ENCODE measurements at places on chromosomes 11 and 22.
A peak's percentile ranks its signal among the peaks of the same experiment; 100 is the strongest.

- no peak for DNase-seq
These were observed 6.5 kb downstream of the PANX2 start for GRCh38 chr22:50176850-50177536.

DNA sequence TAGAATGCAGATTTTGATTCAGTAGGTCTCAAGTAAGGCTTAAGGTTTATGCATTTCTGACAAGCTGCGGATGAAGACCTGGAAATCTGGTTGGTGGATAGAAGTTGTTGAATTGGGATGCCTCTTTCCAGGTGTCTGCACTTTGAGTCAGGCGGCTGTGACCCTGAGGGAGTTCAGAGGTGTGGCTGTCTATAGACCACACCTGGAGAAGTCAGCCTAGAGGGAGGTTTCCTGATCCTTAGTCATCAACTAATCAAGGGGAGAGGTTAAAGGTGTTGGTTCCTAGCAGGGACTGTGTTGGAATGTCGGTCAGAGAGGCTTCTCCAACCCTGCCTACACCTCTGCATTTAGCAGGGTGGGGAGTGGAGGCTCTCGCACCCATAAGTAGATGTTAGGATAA is 8.0 kb downstream of the GLB1L2 start:
- DNase-seq, result no peak

GRCh38 chr11:76888989-76889388 is 28.3 kb downstream of the ACER3 start:
- no peak for DNase-seq

DNA sequence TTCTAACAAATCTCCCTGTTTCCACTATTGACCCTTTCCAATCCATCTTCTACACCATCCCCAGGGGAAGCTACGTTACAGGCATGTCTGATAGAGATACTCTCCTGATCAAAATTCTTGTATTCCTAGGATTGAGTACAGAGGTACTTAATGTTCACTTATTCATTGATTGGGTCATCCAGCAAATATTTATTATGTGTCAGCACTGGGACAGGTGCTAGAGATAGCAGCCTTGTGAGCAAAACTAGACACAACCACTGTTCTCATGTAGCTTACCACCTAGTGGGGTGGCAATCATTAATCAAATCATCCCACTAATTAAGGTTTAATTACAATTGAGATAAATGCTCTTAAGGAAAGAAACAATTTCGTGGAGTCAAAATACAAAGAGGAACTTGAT is 9.4 kb upstream of the RTCB start:
- no peak for DNase-seq

GRCh38 chr11:4577761-4578160 is 3.8 kb upstream of the OR52I2 start:
- DNase-seq, result no peak

DNA sequence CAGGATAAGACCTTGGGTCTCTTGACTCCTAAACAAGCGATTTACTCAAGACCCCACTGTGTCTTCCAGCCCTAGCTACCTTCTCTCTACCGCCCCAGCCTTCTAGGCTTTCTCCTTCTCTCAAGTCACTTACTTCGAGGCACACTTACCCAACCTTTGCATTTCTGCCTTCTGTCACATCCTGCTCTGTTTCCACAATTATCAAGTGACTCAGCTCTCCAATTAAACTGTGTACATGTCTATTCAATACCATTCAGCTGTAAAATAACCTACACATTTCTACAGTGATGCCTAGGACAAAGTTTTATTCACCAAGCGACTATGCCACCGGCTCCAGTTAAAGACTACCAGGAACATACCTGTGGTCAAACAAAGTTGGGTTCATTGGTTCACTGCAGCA is 69.0 kb downstream of the LARGE1 start:
- DNase-seq, result no peak

DNA sequence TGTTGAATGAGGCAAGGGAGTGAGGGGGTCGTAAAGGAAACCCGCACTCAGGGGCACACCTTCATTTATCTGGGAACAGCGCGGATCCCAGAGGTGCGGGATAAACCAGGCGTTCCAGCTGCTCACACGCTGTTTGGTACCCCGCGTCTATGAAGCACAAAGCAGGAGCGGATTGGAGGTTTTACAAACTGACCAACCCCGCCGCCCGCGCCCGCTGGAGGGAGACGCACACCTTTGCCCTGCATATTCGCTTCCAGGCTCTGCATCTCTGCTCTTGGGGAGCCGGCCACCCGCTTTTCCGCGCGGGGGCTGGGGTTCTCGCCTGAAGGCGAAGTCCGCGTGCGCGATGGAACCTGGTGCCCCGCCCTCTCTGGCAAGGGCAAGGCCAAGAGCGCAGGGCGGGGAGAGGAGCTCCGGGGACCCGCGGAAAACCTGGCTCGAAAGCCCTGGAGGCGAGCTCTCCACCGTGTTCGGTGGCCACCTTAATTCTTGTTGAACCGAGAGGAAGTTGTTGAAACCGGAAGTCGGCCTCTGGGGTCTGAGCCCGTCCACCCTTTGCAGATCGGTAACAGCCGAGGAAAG is 6.8 kb upstream of the ALX4 start:
- DNase-seq, result no peak

GRCh38 chr22:47779474-47779873 is 1017.0 kb downstream of the TBC1D22A start:
- no peak for DNase-seq

- DNase-seq, result no peak
These were observed 15.0 kb downstream of the OR8A1 start for GRCh38 chr11:124584681-124585372.

GRCh38 chr11:118045191-118045590 is 31.7 kb upstream of the TMPRSS4 start:
- DNase-seq, result peak; percentile 21

DNA sequence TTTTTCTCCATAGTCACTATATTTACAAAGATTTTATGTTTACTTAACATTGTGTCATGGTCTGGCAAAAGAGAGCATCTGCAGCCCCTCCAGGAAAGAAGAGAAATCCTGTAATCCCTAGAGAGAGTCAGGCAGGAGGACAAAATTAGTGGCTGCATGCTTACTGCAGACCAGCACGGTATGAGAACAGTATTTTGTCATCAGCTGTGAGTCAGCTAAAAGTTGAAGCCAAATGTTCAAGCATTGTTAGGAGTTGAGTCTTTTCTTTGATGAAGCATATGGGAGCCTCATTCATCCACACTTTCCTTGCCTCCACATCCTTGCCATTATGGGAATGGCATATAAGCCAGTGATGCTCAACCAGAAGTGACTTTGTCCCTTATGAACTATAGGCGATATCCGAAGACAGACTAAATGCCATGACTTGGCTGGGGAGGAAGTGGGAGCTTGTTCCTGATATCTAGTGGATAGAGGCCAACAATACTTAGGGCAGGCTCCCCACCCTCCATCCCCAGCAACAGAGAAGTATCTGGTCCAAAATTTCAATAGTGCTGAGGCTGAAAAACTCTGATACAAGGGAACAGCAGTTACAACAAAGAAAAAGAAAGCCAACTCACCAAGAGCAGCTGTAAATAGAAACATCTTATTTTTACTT is 112.0 kb upstream of the OR5AK2 start:
- no peak for DNase-seq

DNA sequence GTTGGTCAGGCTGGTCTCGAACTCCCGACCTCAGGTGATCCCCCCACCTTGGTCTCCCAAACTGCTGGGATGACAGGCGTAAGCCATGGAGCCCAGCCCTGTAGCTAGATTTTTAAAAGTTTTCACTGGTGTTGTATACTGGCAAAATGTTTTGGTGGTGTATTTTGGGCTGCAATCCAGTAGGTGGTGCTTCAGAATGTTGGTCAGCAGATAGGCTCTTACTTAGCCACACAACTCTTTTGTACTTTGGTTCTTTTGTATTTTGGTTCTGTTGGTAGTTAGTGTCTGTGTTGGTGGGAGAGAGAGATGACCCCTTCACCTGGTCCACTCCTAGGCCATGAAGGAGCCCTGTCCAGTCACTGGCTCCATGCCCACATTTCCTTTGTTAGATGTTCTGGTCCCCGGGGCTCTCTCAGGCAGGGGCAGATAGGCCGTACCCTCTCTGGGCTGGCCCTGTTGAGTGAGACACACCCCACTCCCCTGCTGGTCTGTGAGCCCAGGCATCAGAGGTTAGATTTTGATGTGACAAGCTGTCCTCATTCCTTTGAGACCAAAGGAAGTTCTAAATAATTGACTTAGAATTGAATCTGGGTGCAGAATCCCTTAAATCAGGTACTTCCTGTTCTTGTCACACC is 123.8 kb downstream of the DDX10 start:
- no peak for DNase-seq

- DNase-seq, result no peak
These were observed 1.8 kb upstream of the SMIM35 start for GRCh38 chr11:118088531-118088930.

DNA sequence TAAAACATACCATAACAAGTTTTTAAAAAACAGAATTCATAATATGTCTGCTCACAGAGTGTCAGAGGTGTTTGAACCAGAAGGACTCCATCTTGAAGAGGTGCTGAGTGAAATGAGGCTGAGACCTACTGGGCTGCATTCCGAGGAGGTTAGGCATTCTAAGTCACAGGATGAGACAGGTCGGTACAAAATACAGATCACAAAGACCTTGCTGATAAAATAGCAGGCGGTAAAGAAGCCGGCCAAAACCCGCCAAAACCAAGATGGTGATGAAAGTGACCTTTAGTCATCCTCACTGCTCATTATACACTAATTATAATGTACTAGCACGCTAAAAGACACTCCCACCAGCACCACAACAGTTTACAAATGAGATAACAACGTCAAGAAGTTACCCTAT is 116.4 kb downstream of the ARHGAP32 start:
- DNase-seq, result no peak

DNA sequence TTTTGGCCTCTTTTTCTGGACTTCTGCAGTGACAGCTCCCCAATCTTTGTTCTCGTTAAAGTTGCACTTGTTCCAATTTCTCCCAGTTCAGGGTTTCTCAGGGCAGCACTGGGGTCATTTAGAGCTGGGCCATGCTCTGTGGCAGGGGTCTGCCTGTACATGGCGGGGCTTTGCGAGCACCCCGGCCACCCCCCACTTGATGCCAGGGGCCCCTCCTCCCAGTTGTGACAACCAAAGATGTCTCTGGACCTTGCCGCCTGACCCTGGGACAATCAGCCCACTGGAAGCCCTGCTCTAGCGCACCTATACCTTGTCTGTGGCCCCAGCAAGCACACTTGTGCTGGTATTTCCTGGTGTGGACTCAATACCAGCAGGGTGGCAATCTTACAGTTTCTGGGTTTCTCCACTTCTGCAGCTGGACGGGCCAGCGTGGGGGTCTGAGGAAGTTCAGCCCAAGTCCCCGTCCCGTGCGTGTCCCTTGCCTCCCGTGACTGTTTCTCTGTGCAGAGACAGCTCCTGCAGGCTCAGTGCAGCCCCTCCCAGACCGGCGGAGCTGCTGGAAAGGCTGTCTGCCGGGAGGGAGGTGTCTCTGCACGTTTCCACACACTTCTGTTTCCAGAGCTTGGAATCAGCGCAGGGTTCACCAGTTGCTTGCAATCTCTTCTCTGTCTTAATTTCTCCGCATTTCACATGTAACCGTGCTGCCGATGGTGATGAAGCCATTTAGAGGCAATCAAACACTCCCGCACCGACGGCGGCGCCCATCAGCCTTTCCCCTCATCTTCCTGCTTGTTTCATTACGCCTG is 1328.9 kb downstream of the BRD1 start:
- DNase-seq, result no peak

- DNase-seq, result no peak
These were observed 531 bp downstream of the GRIK4 start for GRCh38 chr11:120511820-120512738.

GRCh38 chr11:98565311-98565710 is 455.4 kb upstream of the CNTN5 start:
- no peak for DNase-seq

DNA sequence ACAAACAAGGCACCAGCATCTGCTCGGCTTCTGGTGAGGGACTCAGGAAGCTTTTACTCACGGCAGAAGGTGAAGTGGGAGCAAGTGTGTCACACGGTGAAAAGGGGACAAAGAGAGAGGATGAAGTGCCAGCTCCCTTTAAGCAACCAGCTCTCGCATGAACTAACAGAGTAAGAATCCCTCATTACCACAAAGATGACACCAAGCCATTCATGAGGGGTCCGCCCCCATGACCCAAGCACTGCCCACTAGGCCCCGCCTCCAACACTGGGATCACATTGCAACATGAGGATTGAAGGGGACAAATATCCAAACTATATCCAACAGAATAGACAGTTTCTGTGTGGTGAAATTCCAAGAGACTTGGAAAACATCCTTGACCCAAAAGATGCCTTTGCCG is 198.2 kb upstream of the POU2AF2 start:
- no peak for DNase-seq

GRCh38 chr22:20580179-20580578 is 72.8 kb downstream of the MED15 start:
- no peak for DNase-seq

DNA sequence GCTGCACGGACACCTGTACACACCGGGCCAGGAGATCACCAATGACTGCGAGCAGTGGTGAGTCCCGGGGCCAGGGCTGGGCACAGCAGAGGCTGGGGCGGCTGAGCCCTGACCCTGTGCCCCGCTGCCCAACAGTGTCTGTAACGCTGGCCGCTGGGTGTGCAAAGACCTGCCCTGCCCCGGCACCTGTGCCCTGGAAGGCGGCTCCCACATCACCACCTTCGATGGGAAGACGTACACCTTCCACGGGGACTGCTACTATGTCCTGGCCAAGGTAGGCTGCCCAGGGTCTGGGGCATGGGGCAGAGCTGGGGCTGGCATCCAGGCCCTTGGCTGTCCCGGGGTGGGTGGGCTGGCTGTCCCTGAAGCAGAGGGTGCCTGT is 7.7 kb downstream of the MUC2 start:
- DNase-seq, result no peak

DNA sequence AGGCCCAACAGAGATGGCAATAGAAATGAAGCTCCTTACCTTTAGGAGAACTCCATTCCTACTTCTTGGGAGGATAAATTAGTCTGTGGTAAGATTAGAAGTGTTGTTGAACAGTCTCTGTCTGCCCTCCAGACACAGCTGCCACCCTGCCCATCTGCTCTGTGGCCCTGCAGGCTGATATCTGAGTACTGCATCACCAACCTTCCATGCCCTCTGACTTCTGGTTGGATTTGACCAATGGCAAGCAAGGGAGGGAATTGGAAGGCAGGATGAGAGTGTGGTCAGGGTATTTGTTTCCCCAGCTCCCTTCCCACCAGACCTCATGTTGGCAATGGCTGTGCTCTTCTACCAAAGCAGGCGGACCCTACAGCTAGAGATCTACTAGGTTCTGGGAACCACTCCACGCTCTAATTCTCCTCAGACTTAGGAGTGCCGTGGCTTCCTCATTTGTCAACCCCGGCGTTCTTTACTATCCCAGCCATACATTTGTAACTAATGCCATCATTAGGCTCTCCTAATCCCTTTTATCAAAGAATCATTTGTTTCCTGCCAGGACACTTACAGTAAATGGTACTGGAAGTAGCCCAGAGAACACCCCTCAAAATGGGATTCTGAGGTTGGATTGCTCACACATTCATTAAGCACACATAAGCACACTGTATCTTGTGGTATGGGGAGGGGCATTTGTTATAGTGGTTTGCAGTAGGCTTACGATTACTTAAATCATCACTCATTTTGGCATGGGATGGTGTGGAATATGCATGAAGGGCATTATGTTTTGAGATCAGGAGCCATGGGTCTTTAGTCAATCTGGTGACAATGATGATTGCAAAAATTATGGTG is 35.4 kb upstream of the CD44 start:
- DNase-seq, result no peak
